ENCODE measurements at places on chromosomes 12 and 14.

- DNase-seq, result no peak
These were observed 5.1 kb upstream of the NUMB start for GRCh38 chr14:73463411-73463810.

- no peak for DNase-seq
These were observed at the start of gene SLC25A47 for GRCh38 chr14:100323121-100323941. TSS of gene SLC25A47 (plus strand) at chr14:100323339. CDS start at chr14:100323415, 76 bp downstream.

DNA sequence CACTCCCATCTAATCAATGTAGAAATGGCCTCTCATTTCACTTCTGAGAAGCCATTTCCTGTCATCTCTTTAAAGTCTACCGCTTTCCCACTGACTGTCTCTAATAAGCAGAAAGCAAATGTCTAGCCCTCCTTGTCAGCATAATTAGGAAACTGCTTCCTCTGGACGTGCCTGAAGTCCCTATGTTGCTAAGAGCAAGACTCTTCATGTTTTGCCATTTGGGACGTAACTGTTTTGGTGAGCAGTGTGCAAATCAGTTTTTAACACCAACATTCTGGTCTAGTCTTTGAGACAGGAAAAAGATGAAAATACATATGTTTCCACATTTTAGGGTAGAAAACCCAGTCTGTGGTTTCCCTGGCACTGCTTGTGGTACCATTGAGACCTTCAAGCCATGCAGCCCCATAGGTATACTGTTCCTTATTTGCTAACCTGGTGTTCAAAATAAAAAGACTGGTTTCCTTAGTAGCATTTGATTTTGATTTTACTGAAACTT, 22.2 kb downstream of the IFNG start:
- DNase-seq, result no peak

GRCh38 chr12:6452245-6452943, 552 bp downstream of the TAPBPL start:
- DNase-seq, result no peak

DNA sequence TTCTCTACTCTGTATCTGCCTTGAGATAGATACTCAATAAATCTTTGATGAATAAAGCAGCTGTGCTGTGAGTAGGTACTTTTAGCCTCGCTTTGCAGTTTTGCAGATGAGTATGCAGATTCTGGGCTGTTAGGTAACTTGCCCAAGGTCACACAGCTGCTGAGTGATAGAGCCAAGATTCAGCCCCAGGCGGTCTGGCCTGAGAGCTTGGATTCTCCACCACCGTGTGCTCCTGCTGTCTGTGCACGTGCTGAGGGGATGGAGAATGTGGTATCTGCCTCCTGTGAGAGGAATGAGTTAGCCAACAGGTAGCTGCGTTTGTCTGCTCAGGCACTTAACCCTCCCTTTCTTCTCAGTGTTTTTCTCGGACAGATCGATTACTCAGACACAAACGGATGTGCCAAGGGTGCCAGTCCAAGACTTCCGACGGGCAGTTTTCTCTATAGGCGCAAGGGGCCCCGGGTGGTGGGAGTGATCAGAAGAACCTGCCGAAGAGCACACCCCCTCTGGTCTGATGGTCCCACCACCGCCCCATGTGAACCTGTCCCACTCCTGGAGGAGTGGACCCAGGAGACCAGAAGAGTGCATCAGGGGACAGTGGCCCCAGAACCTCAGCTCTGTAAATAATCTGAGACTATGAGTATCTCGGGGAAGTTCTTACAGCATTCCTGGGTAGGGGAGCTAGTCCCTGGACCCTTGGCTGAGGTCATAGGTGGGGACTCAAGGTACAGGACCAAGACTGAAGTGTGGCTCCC, 6.6 kb upstream of the CSAD start:
- no peak for DNase-seq

All from HAP-1 (cell line).